ENCODE measurements at places on chromosomes 13 and 19.
A peak's percentile ranks its signal among the peaks of the same experiment; 100 is the strongest.

GRCh38 chr13:96762876-96763275 lies 231.4 kb downstream of the OXGR1 start:
- no peak for DNase-seq

- no peak for DNase-seq
These were observed 13.6 kb downstream of the EMP3 start for GRCh38 chr19:48338802-48339503.

DNA sequence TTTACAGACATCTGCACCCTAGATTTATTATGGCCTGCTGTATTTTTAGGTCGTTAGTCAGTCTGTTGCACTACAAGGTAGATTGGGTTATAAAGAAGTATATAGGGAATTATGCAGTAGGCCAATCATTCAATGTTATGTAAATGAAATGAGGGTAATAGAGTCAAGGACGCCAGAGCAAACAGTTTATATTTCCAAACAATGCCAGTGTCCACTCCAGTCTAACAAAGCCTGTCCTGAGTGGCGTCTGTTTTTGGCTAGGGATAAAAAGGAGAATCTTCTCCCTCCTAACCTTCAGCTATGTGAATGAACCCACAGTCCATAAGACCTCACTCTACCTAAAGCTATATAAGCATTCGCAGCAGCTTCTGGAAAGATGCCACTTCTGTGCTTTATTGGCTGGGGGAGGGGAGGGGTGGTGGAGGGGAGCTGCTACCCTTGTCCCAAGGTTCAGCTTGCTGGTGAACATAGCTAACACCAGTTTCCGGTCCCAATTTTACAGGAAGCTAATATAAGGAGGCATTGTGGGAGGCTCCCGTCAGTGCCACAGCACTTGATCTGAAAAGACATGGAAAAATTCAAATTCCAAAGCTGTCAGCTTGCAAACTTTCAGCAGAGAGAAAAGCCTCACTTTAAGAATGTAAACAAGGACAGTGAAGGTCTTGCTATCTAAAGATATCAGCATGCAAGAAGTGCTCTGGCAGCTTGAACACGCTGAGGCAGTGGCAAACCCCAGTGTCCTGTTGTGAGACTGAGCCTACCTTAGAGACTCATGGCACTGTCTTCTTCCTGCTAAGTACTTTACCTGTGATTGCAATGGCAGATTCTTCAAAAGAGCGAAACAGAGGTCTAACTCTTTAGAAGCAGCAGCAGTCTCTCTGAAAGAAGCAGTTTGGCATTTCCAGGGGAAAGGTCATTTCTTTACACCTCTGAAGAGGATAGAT lies 369.9 kb downstream of the PCDH9 start:
- DNase-seq = no peak

DNA sequence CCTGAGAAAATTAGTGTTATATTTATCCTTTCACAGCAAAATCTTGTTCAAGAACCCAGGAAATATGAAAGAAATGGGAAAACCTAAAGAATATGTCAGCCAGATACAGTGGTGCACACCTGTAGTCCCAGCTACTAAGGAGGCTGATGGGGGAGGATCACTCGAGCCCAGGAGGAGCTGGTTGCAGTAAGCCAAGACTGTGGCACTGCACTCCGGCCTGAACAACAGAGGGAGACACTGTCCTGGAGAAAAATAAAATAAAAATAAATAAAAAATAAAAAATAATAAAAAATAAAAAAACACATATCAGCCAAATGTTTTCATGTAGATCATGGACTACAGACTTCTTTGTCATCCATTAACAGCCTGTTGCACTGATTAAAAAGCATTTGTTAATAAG lies 244.8 kb upstream of the KLHL1 start:
- DNase-seq = no peak

GRCh38 chr19:1843646-1844394 lies 4.5 kb downstream of the REXO1 start:
- DNase-seq = no peak

DNA sequence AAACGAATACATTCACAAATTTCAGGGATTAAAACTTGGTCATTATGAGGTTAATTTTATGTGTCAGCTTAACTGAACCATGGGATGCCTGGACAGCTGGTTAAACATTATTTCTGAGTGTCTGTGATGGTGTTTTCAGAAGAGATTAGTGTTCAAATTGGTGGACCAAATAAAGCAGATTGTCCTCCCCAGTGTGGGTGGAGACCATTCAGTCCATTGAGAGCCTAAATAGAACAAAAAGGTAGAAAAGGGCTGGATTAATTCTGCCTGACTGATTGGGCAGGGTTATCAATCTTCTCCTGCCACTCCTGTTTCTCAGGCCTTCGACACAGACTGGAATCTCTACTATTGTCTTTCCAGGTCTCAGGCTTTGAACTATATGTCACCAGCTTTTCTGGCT lies 203.8 kb upstream of the SLITRK6 start:
- no peak for DNase-seq

GRCh38 chr13:27559719-27560118 lies 60.6 kb downstream of the LNX2 start:
- DNase-seq = no peak

- no peak for DNase-seq
These were observed 25.3 kb upstream of the MIER2 start for GRCh38 chr19:369876-370275.

GRCh38 chr19:34881982-34882381 lies 44.7 kb upstream of the ZNF30 start:
- DNase-seq = no peak

- peak; percentile 87 for DNase-seq
These were observed 16.9 kb downstream of the ZNF296 start for GRCh38 chr19:45059258-45059965.

GRCh38 chr13:46197299-46198048 lies 14.3 kb upstream of the LRRC63 start:
- DNase-seq = no peak

- DNase-seq = no peak
These were observed 23.0 kb upstream of the MTRF1 start for GRCh38 chr13:41286370-41286769.

DNA sequence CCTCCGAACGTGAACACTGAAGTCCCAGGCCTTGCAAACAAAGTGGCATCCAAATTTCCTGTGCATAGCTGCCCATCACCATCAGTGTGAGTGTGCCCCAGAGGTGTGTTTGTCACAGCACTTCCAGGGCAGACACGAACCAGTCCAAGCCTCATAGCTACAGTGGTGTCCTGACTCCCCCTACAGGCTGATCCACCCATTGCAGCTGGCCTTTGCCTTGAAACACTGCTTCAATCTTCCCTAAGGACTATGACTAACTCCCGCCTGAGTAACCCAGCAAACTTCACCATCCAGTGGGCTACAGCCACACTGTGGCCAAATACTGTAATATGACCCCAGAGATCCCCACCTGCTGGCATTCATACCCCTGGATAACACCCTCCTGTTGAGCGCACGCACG lies 3.9 kb downstream of the ZNF266 start:
- peak; percentile 42 for DNase-seq

- DNase-seq = peak; percentile 38
These were observed 8.0 kb upstream of the POU2F2 start for GRCh38 chr19:42140125-42140754.

DNA sequence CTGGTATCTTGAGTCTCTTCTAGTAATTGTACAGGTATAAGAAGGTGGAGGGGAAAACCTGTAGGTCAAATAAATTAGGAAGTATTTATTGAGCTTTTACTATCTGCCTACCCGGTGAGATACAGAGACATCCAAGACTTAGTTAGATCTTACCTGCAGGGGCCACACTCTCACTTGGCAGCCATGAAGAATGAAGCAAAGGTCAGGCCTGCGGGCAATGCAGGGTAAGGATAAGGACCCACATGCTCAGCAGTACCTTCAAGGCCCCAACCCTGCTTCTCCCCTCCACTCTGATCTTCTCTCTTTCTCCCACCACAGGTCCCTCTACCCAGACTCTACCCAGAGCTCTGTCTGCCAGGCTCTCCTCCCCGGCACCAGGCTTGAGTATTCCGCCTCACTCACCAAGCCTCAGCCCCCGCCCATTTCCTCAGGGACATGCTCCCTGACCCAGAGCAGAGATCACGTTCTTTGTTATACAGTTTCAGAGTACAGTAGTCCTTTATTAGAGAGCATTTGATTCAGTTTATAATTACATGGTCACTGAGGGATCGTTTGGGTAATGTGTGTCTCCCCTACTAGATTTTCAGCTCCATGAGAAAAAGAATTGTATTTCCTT lies 18.9 kb upstream of the CLDN10 start:
- no peak for DNase-seq

DNA sequence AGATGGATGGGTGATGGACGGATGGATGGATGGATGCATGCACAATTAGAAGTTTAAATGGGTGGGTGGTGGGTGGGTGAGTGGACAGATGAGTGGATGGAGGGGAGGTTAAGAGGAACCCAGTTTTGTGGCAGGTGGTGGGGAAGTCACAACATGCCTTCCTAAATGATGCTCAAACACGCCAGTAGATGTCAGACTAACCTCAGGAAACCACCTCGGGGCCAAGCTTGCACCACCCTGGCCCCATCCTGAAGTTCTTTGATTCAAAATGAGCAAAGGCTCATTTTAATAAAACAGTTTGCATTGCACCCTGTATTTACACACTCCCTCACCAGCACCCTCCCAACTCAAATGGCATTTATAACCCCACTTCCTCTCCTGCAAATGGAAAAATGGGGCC lies 91.4 kb upstream of the CACNA1A start:
- DNase-seq = peak; percentile 56

- no peak for DNase-seq
These were observed 6.7 kb downstream of the ZBTB32 start for GRCh38 chr19:35710784-35711723.

DNA sequence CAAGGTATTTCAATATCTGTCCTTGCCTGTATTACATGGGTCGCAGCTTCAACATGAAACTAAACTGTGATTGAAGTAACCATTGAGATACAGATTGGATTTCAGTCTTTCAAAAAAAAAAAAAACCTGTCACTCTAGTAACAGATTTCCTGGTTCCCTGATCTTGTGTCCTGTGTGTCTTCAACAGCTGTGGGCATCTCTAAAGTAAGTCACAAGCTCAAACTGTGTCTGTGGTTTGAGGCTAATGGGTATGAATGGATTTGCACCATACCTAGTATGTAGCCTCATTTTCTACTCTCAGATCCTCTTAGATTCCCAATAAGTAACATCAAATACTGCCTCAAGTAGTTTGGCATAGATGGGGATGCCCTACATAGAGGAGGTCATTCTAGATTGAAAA lies 300.1 kb downstream of the COG6 start:
- no peak for DNase-seq

- no peak for DNase-seq
These were observed 11.5 kb downstream of the PPP1R15A start for GRCh38 chr19:48883726-48884125.

GRCh38 chr19:5006201-5006600 lies 37.3 kb downstream of the KDM4B start:
- no peak for DNase-seq

GRCh38 chr19:4316956-4317355 lies 12.6 kb downstream of the FSD1 start:
- DNase-seq = no peak

GRCh38 chr19:39518975-39519374 lies 4.0 kb downstream of the SELENOV start:
- no peak for DNase-seq

Measured in CD4-positive, alpha-beta T cell treated with Interleukin-17A for 4 hours (primary cell).